ENCODE measurements at places on chromosomes 12 and 14.
A peak's percentile ranks its signal among the peaks of the same experiment; 100 is the strongest.

GRCh38 chr12:47038270-47038748 lies 41.1 kb upstream of the PCED1B start:
- DNase-seq, result no peak

- DNase-seq, result no peak
Observed at GRCh38 chr12:2318286-2318685, 265.5 kb downstream of the CACNA1C start.

DNA sequence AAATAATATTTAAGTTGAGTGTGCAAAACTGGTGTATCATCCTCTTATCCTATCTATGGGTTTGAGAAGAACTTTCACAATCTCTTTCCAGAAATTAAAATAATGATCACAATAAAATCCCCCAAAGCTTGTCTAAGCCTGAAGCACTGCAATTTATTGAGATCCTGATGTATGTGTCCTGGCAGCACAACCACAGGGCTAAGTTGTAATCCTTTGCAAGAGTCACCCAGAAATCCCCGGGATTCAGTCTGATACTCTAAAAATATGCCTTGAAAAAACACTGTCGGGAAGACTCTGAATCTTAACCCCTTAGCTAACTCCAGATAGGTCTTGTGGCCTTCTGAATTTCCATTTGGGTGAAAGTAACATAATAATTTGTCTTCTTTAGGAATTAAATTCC lies 40.3 kb upstream of the STXBP6 start:
- DNase-seq, result no peak

- no peak for DNase-seq
Observed at GRCh38 chr12:131948166-131948712, 1.5 kb upstream of the EP400 start.

DNA sequence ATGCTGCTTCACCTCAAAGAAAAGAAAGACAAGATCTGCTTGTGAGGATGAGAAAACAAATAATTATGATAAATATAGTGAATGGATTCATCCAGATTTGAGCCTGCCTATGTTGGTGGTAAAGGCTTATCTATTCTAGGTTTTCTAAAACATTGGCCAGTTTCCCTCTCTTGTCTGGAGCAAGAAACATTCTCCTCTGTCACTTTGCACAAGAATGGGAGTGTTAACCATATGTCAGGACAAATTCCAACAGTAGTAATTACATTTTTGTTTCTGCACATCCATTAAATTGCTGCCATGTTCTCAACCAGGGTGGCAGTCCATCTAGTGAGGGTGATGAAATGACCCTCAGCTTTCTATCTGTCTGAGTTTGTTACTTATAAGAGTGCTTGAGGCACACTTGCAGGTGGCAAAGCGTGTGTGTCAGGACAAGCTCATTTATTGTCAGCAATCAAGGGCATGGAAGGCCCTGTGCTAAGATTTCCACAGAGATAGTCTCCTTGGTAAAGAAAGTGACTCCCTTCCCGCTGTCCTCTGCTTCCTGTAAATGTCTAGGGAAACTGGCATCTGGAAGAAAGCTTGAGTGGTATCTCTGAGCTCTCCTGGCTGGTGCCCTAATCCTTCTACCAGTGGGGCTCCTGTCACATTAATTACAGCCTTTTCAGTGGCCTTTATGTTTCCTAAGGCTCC lies 502.1 kb upstream of the FLRT2 start:
- no peak for DNase-seq

DNA sequence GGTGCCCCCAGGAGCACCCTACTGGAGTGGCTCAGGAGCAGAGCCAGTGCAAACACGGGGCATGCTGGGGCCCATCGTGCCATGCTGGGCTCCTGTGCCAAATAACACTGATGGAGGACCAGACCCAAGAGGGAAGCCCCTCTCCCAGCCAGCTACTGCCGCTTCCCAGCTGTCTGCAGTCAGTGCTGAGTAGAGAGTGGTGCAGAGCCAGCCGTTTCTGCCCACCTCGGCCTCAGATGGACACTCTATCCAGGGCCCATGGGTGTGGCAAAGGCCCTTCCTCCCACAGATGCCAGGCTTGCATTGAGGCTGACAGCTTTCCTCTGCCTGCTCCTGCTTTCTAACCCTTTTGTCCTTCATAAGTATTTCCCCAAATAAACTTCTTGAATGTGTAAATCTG lies 13.2 kb downstream of the CLBA1 start:
- DNase-seq, result peak; percentile 39

DNA sequence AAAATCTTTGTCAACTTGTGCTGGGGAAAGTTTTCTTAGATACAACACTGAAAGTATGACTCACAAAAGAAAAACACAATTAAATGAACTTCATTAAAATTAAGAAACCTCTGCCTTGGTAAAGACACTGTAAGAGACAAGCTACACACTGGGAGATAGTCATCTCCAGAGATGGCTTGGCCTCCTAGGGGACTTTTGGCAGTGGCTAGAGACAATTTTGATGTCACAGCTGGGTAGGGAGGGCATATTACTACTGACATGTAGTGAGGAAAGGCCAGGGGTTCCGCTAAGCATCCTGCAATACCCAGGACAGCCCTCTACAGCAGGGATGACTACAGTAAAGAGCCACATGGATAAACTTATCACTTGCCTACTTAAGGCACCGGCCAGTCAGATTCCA lies 8.7 kb upstream of the RNASE4 start:
- no peak for DNase-seq

GRCh38 chr14:60945984-60946383 lies 34.9 kb downstream of the TRMT5 start:
- DNase-seq, result no peak

GRCh38 chr12:120822832-120823503 lies 81.2 kb downstream of the SPPL3 start:
- no peak for DNase-seq

DNA sequence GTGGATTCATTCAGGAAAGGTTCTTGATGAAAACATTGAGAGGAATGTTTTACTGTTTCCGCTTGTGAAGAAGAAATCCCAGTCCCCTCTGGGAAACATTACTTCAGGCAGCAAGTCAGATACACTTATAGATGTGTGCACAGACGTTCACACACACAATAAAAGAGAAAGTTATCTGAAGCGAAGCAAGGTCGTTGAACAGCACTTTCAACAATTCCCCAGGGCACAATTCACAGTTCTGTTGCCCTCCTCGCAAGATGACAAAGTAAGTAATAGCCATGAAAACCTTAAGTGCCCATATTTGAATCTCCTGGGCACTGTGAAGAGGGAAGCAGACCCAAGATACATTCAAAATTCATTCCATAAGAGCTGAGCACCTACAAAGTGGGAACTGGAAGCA lies 156.6 kb upstream of the CAND1 start:
- DNase-seq, result no peak

- no peak for DNase-seq
Observed at GRCh38 chr12:31119192-31119802, 45.6 kb downstream of the DDX11 start.

DNA sequence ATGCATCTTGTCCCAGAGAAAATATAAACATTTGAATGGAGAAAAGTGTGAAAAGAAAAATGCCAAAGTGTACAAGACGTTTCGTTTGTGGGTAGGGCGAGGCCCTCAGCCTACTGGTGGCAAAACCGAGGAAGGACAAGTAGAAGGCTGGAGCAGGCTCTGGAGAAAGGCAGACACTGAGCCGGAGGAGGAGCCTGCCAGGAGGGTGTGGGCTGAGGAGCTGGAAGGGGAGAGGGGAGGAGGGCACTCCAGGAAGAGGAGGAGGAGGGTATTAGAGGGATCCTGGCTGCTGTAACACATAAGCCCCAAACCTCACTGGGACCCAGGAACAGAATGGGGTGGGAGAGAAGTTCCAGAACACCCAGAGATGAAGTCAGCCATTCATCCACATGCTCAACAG lies 47.7 kb downstream of the CLMN start:
- DNase-seq, result no peak

DNA sequence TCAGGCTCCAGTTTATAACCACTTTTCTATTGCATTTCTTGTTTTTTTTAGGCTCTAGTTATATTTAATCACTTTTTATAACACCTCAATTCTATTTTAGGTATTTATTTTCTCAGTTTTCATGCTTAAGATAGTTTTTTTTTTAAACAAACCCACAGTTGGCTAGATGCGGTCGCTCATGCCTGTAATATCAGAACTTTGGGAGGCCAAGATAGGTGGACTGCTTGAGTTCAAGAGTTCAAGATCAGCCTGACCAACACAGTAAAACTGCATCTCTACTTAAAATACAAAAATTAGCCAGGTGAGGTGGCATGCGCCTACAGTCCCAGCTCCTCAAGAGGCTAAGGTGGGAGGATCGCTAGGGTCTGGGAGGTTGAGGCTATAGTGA lies 93.0 kb downstream of the PPP1R12A start:
- no peak for DNase-seq

DNA sequence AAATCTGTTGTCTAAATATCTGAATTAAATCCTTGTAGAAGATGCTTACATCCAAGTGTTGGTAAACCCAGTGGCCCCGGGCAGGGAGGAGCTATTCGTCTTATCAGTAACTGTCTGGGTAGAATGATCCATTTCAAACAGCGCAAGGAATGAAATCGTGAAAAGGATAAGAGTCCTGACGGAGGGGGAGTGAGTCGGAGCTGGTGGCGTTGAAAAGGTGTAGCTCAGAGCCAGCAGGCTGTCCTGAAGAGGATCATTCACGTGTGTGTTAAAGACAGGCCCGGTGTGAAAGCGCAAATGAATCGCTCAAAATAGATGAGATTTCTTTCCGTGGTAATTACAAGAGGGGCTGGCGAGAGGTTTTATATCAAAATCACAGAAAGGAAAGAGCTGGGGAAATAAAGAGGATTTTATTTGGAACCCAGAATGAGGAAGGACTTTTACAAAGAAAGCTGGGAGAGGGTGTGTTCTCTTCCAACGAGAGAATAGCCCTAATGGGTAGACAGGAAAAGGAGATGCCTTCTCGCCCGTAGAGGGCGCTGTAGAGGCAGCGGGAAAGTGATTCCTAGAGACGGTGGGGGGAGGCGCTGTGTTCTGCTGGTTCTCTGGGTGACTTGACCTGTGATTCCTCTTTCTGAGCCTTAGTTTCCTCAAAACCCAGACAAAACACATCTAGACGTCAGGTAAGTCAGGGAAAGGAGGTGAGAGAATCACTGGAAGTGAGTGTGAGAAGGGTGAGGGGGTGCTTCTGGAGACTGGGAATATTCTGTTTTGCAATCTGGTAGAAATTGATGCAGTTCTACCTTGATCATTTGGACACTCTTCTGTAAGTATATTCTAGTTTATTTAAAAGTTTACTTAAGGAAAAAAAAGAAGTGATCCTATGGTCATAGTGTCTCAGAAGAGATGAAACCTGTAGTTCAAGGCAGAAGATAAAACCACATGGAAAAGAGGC lies 39.3 kb downstream of the SRRM4 start:
- peak; percentile 74 for DNase-seq

- DNase-seq, result no peak
Observed at GRCh38 chr14:42112108-42112507, 505.4 kb downstream of the LRFN5 start.

DNA sequence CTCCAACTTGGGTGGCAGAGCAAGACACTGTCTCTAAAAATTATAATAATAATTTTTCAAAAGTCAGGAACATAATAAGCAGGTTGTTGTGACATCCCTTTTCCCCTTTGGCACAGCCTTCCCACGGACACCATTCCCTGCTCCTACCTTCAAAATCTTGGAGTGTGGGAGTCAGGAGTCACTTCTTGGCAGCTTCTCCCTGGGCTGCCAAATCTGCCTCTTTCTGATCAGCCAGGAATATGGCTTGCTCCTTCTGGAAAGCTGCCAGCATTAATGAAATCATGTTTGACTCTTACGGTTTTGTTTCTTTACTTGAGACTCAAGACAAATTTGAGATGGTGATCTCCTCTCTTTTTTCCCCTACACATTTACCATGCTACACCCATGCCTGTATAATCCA lies 391.4 kb upstream of the SYT1 start:
- no peak for DNase-seq

- DNase-seq, result no peak
Observed at GRCh38 chr12:97168804-97169203, 261.7 kb downstream of the NEDD1 start.

DNA sequence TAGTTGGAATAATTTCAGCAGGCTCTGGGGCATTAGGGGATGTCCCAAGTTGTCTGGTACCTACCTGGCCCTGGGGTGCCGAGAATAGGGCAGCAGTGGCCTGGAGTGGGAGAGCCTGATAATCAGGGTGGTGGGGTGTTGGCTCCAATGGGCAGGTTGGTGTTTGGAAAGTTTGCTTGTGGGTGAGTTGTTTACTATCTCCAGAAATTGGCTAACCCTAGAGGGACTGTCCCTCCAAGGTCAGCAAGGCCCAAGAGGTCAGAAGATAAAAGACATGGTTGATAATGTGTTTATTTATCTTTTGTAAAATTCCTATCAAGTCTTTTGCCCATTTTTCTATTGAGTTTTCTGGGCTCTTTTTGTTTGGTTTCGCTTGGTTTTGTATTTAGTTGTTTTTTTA lies 105.1 kb downstream of the KICS2 start:
- DNase-seq, result no peak

DNA sequence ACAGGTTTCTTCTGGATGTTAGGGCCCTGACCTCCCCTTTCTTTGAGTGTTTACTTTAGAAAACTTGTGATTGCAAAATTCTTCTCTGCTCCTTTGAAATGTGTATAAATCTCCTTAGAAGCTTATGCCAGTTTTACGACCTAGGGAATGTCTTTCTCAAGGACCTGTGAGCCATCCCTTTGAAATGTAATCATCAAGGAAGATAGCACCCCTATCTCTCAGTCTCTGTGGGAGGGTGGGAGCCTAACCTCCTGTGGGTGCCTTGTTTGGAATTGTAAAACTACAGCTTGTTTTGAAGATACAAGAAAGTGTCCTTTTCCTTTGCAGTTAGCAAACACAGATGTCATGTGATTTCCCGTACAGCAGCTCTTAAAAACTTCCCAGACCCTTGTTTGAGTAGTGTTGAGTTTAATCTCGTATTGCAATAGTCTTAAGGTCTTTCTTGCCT lies 3.3 kb downstream of the OR10AD1 start:
- DNase-seq, result no peak

DNA sequence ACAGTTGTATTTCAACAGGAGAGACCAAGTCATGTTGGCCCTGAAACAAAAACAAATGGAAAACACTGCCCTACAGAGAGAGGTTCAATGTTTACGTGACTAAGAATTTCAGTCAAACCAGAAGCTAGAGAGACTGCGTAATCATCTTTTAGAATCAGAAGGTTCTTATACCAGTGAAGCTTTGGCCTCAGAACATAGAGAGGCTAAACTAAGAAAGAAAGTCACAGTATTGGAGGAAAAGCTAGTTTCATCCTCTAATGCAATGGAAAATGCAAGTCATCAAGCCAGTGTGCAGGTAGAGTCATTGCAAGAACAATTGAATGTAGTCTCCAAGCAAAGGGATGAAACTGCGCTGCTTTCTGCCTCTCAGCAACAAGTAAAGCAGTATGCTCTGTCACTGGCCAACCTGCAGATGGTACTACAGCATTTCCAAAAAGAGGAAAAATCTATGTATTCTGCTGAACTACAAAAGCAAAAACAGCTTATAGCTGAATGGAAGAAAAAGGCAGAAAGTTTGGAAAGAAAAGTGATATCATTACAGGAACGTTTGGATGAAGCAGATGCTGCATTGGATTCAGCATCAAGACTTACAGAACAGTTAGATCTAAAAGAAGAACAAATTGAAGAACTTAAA lies 32.5 kb upstream of the NUAK1 start:
- DNase-seq, result no peak

- DNase-seq, result no peak
Observed at GRCh38 chr12:5514545-5514944, 82.6 kb downstream of the NTF3 start.

GRCh38 chr14:96852823-96853422 lies 55.7 kb downstream of the VRK1 start:
- DNase-seq, result no peak

GRCh38 chr14:56189307-56189706 lies 71.1 kb downstream of the PELI2 start:
- DNase-seq, result no peak

Data from lower lobe of right lung (tissue), 2 donors.